Activated T-cell treated with anti-CD3 and anti-CD28 coated beads, Interleukin-2, amount 50 U/mL, for 4 hours (primary cell): ENCODE measurements at places on chromosomes 12 and 14. TPM values are rescaled to one million over a fixed set of nuclear protein-coding genes. Genes with fewer than 3 reads are reported as not detected.
A peak's percentile ranks its signal among the peaks of the same experiment; 100 is the strongest.

The KRT72 gene
- total RNA-seq: 0.20 TPM

The LAG3 gene
- total RNA-seq: 86.4 TPM

The LRRIQ1 gene
- not detected for total RNA-seq

The SYNDIG1L gene
- total RNA-seq: not detected

The ADAM21 gene
- total RNA-seq: not detected

The MON2 gene
- 25.9 TPM for total RNA-seq

The CLEC4A gene
- total RNA-seq: 0.92 TPM

The IGF1 gene
- total RNA-seq: 0.33 TPM

The PPP1R1A gene
- not detected for total RNA-seq

The KRT86 gene
- total RNA-seq: not detected

- DNase-seq: no peak
Observed at GRCh38 chr14:81432219-81432661, 32.1 kb upstream of the STON2 start.

DNA sequence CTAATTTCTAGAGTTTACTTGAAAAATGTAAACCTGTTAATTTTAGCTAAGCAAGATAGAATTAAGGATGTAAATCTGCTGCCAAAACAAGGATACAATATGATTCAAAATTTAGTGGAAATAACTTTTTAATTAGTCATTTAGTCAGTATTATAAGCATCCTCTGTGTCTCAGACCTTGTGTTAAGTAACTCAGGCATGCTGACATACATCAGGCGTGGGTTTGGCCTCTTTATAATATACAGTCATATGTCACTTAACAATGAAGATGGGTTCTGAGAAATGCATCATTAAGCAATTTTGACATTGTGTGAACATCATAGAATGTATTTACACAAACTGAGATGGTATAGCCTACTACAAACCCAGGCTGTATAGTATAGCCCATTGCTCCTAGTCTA, 386.9 kb downstream of the ZFP36L1 start:
- no peak for DNase-seq

DNA sequence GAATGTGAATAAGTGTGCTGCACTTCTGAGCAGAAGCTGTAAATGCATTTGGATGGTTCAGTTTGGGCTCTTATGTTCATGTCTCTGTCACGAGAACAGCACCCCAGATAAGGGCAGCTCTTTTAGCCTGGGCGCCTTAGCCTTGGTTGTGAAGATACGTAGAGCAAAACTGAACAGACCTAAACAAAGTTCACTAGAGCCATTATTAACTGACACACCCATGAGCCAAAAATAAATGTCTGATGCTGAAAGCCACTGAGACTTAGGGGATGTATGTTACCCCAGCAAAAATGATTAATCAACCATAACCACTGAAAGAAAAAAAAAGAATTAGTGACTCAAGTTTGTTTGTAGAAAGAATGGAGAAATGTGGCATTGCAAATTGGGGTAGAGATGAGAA, 343.4 kb downstream of the BCAT1 start:
- DNase-seq: no peak

- no peak for DNase-seq
Observed at GRCh38 chr14:34781242-34781641, 66.8 kb upstream of the CFL2 start.

GRCh38 chr14:56172571-56172971, 54.4 kb downstream of the PELI2 start:
- DNase-seq: no peak

DNA sequence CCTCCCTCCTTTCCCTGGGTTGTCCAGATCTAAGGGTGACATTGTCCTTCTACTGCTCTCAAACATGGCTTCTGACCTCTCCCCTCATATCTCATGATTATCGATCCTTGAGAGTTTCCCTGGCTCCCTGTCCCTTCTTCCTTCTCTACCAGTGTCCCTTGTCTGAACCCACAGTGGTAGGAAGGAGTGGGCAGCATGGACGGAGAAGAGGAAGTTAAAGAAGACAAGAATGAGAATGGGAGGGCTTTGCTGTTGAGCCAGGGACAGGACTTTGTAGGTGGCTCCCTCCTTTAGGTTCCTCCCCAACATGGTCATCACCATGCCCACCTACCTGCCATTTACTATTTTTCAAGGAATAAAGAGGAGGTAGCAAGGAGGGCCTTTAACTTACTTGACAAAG, 166.7 kb downstream of the TMEM117 start:
- DNase-seq: no peak

DNA sequence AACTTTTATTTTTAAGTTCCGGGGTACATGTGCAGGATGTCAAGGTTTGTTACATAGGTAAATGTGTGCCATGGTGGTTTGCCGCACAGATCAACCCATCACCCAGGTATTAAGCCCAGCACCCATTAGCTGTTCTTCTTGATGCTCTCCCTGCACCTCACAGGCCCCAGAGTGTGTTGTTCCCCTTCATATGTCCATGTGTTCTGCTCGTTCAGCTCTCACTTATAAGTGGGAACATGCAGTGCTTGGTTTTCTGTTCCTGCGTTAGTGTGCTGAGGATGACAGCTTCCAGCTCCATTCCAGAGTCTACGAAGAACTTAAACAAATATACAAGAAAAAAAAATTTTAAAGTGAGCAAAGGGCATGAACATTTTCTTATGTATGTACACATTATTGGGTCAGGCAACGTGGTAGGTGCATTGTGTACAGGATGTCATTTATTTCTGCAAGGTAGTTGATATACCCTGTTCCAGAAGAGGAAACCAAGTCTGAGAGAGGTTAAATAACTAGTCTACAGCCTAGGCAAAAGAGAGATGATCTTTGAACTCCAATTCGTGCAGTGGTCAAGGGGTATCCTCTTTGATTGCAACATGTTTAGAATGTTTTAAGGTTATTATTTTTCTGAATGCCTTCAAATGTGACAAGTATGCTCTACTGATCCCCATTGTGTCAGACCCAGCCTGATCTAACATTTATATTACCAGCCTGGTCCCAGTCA, 8.7 kb upstream of the PPM1A start:
- no peak for DNase-seq

GRCh38 chr14:64401949-64402348, 13.8 kb downstream of the MTHFD1 start:
- no peak for DNase-seq

DNA sequence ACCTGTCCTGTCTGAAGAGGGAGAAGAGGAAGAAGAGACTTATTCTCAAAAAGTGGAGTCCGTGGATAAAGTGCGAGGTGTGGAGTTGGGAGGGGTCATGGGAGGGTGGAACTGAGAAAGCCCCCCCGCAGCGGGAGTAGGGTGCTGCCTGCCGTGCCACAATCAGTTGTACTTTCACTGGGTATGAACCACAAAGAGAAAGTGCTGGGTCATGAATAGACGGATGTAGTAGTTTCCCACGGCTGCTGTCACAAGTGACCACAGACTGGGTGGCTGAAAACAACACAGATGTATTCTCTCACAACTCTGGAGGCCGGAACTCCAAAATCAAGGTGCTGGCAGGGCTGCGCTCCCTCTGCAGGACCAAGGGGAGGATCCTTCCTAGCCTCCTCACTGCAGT, 5.5 kb downstream of the DNAH10 start:
- no peak for DNase-seq

- DNase-seq: no peak
Observed at GRCh38 chr12:121996945-121997612, 24.6 kb upstream of the BCL7A start.

GRCh38 chr14:71113376-71113775, 206.1 kb downstream of the PCNX1 start:
- no peak for DNase-seq

DNA sequence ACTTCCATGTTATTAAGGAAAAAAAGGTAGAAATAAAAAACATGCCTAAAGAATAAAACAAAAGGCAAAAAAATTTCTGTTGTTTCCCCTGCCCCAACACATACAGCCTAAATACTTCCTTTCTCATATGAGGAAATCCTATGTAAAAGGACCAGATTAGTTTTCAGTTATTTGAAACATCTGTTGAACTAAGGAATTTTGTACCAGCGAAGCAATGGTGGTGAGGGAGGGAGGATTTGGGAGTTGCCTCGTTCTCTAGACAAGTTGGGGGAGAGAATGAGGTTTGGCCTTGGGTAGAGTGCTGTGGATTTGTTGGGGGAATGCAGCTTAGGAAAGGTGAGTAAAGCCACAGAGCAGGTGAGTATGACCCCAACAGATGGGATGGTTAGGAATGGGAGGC, 141.5 kb upstream of the RFLNA start:
- no peak for DNase-seq

GRCh38 chr12:63208956-63209355, 58.0 kb upstream of the AVPR1A start:
- DNase-seq: no peak

- peak; percentile 59 for DNase-seq
Observed at GRCh38 chr14:73771848-73772638, 57.9 kb upstream of the PNMA1 start.

DNA sequence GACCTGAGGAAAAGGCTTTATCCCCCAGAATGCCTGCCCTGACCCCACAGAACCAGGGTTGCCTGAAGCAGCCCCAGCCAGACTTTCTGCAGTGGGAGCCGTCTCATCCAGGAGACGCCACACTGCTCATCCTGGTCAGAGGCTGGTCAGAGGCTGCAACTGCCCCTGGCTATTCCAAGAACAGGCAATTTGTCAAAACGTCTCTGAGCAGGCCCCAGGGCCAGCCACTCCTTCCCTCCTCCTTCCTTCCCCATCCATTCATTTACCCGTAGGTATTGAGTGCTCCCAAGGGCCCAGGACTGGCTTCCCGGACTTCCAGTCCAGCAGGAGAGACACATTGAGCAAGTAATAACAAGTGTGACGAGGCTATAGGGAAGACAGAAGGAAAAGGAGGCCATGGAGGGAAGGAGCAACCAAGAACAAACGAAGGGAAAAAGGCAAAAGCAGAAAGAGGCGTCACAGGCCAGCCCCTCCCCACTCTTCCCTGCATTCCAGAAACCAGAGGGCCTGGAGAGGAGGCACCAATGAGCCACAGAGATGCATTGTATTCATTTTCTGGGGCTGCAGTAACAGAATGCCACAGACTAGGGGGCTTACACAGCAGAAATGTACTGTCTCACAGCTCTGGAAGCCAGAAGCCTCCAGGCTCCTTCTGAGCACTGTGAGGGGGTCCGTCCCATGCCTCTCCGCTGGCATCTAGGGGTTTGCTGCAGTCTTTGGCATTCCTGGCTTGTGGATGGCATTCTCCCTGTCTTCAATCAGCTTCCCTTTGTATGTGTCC, 21.0 kb upstream of the CD9 start:
- no peak for DNase-seq

DNA sequence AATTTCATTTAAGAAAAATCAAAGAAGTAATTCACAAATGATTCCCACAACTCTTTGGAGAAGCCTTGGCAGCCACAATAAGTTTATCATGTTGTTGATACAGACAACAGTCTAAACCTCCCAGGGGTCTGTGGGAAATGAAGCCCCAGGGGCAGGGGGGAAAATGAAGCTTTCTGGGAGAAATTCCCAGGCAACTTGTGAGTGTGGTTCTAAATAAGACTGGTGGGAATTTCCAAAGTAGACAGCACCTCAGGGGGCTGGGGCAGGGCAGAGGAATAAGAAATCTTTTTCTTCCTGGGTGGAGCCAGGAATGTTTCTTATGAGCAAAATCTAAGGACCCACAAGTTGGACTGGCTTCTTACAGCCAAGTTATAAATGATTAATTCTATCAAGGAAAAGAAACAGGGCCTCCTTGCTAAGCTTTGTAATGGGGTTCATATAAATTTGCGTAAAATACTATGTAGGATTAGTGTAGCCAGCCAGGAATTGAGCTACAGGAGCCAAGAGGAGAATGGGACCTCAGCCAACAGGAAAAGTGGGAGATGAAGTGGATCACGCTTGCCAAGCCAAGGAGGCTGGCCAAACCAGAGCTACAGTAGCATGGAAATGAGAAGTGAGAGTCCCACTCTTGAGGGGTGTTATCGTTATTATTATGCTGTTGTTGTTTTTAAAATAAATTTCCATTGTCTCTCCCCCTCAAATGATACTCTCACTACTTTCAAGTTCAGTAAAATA, 182.9 kb upstream of the FAR2 start:
- no peak for DNase-seq

DNA sequence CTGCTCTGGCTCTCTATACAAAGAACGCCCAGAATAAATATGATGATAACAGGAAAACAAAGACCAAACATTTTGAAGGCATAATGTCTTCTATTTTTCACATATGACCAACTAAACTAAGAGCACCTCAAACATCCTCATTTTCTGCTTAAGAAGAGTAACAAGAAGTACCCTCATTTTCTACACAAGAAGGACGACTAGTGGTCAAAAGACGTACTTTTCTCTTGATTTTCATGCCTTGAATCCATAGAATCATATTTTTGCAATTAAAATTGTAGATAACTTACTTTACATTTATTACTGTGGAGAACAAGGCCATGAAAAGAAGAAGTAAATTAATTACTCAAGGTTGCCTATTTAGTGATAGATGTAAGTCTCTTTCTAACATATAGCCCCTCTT, 358.6 kb downstream of the DUSP6 start:
- DNase-seq: no peak

- DNase-seq: no peak
Observed at GRCh38 chr14:106788534-106788933, 1262.2 kb downstream of the TMEM121 start.

DNA sequence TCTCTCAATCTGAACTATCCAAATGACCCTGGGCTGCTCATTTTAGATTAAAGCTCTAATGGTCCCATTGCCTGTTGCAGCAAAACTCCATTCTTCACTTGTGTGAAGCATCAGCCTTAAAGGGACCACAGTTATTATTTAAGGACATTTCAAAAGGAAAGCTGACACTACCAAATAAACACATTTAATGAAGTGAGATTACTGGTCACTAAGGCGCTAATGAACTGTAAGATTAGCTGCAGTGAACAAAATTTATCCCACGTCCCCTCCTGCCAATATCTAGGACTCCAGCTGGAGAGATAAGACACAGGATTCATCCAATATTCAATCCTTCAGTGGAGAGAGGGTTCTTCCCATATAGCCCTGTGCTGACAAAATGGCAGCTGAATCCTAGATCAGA, 1029.2 kb upstream of the SEL1L start:
- DNase-seq: no peak

- no peak for DNase-seq
Observed at GRCh38 chr14:76380991-76381390, 5.1 kb downstream of the ESRRB start.

DNA sequence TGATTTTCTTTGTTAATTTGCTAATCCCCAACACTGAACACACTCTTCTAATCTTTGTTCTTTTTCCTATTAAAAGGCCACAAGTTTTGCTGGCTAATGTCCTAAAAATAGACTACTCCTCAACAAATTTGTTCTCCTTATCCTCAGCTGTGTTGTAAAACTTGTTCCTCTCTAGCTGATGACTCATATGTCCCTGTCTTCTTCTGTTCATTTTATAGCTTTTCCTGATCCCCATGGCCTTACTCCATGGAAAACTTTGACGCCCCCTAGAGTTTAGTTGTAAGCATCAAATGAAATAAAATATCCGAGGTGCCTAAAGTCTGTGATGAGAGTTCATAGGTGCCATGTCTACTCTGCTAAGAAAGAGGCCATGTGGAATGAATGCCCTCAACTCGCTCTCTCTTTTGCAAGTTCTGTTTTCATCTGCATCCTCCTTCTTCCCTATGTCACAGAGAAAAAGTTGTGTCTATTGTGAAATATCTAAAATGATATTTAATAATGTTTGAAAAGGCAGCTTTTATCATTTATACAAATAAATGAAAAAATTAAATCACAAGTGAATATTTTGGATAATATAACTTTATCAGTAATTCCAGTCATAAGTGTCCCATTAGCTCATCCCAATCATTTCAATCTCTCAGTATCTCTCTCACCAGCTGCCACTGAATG, 237.9 kb downstream of the IPO8 start:
- DNase-seq: no peak
